Skeletal muscle cell (primary cell): ENCODE measurements at places on chromosomes 3 and 15.
A peak's percentile ranks its signal among the peaks of the same experiment; 100 is the strongest.

DNA sequence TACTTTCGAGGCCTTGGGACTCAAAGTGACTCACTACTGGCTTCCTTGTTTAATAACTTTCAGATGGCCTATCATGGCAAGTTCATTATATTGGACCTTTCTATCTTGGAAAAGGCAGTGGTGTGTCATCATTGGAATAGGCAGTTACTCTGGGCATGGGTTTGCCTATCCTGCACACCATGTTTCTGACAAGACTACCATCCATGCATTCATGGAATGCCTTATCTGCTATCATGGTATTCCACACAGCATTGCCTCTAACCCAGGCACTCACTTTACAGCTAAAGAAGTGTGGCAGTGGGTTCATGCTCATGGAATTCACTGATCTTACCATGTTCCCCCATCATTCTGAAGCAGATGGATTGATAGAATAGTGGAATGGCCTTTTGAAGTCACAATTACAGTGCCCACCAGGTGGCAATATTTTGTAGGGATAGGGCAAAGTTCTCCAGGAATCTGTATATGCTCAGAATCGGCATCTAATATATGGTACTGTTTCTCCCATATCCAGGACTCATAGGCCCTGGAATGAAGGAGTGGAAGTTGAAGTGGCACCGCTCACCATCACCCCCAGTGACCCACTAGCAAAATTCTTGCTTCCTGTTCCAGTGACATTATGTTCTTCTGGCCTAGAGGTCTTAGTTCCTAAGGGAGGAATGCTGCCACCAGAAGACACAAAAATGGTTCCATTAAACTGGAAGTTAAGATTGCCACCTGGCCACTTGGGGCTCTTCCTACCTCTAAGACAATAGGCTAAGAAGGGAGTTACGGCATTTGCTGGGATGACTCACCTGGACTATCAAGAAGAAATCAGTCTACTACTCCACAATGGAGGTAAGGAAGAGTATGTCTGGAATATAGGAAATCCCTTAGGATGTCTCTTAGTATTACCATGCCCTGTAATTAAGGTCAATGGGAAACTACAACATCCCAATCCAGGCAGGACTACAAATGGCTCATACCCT is 1161.4 kb downstream of the SI start:
- DNase-seq, result no peak

GRCh38 chr3:49132437-49133225 is at the start of gene LAMB2:
Gene LAMB2 (minus strand): TSS chr3:49133050. CDS start chr3:49132867, 183 bp downstream.
- peak; percentile 52 for DNase-seq

DNA sequence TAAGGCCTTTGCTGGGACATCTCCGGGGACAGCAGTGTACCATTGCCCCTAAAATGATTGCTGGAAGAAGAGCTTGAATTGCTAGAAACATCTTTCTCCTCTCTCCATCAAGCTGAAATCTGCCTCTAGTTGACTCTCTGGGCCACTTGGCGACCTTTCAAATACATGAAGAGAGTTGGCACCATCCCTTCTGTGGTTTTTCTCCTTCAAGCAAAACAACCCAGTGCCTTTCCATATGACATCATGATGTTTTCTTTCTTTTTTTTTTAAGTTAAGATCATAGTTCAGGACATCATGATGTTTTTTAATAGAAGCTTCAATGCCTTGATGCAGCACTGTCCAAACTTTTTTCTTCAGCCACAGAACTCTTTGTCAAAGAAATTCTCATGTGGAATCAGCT is 144.0 kb upstream of the PTPRG start:
- peak; percentile 26 for DNase-seq

GRCh38 chr3:69212411-69213160 is 90.2 kb upstream of the LMOD3 start:
- DNase-seq, result peak; percentile 60

DNA sequence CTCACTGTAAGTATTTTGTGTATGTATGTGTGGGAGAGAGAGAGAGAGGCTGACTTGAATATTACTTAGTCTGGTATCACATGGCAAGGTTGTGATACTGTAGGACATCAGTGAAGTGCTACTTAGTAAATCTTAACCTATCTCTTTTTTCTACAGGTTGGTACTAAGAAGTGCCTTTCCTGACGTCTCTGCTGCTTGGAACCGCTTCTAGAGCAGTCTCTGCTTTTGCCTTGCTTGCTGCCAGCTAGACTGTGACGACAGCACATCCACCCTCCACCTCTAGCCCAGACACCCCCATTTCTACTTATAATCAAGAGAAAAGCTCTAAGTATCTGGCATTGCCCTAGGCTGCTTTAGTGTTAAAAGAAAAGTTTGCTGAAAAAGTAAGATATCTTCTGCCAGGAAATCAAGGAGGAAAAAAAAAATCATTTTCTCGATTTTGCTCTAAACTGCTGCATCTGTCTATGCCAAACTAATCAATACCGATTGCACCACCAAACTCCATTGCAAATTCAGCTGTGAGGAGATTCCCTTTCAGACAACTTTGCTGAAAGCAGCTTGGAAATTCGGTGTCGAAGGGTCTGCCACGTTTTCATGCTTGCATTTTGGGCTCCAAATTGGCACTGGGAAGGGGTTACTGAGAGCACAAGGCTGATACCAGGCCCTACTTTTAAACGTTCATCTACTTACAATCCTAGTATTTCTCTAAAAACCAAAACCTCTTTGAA is 30.7 kb downstream of the MBNL1 start:
- DNase-seq, result no peak

- DNase-seq, result no peak
Observed at GRCh38 chr3:193730511-193730910, 137.5 kb downstream of the OPA1 start.

GRCh38 chr15:62105266-62105665 is 38.5 kb downstream of the C2CD4A start:
- DNase-seq, result no peak

GRCh38 chr3:192929755-192930547 is 12.3 kb upstream of the MB21D2 start:
- no peak for DNase-seq

DNA sequence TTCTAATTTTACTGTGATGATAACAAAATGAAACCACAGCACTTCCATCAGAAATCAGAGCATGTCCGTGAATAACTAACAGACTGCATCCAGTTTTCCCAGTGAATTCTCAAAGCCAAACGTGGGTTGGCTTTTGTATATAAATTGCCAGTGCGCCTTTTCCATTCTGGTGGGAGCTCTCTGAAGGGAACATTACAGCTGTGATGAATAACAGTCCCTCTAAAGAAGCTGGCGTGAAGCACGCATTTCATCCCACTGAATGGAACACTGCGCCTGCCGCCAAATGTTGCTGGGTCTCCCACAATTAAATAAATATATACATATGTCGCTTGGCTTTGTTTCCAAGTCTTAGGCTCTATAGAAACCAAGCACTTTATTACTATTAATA is 113.0 kb upstream of the PFN2 start:
- no peak for DNase-seq

GRCh38 chr3:196198771-196199753 is 12.1 kb downstream of the ZDHHC19 start:
- no peak for DNase-seq

DNA sequence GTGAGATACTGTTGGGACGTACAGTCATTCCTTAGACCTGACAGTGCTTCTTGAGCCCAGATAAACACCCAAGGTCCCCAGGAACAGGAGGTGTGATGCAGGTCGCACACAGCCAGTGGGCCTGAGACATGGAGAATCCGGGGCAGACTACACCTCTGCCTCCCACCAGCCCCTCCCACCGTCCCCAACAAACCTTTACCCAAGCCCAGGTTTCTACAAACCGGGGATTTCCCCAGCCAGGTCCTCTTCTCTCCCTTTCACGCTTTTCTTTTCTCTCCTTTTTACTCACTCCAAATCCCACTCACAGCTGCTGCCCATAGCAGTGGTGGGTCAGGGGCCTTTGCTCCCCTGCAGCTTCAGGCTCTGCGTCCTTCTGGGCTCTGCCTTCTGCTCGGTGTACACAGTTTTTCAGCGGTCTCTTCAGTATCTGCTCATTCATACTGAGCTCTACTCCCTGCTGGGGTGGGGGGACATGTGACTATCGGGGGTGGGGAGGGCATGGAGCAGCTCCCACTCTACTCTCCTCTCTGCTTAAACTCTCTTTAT is 4.8 kb upstream of the PCSK6 start:
- no peak for DNase-seq
